Ascending aorta (tissue), 2 donors: ENCODE measurements at places on chromosomes 2 and 18.

GRCh38 chr18:79871026-79871390, 73.3 kb downstream of the KCNG2 start:
- DNase-seq, result peak; percentile 47

DNA sequence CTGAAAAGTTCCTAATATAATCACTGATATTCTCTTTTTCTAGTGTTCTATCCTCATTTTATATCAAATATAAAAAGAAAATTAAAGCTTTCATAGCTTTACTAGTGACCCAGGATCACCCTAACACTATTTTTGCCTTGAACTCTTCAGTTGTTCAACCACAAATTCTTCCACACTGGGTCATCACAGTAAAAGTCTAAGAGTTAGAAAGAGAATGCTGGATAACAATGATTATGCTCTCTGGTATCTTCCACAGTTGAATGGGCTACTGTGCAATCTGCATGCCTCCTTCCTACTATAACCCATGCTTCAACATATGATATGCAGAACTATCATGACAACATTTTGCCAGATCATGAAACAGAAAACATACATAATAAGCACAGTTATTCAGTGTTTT, 32.3 kb downstream of the CHN1 start:
- no peak for DNase-seq

DNA sequence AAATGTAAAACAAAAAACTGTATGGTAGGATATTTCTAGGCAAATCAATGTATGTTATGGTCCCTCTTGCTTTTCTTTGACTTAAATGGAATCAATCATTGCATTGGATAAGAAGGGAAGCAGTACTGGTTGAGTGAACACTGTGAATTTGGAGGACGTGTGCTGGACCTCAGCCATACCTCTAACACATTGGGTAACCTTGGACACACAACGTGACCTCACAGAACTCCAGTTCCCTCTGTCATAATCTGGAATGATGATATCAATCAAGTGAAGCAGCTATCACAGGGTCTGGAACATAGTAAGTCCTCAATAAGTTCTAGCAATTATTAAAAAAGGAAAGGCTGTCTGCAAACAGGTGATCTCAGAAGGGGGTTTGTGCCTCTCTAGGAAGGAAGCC, 474.9 kb upstream of the TCF4 start:
- no peak for DNase-seq

DNA sequence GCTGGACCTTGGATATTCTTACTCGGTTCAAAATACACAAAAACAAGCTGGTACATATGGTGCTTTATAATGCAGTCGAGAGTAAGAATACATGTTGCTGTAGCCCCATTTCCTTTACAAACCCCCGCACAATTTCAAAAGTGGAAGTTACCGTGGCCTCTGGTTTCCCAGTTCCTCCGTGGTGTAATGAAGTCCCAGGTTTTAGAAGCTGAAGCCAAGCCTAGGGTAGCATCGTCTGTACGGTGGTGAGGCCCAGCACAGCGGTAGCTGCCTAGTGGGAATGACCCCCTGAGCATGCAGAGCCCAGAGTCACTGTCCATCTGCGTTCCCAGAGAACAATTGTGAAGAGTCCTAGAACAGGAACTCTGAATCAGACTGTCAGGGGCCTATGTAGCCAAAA, 171.8 kb downstream of the ASXL3 start:
- DNase-seq, result no peak

DNA sequence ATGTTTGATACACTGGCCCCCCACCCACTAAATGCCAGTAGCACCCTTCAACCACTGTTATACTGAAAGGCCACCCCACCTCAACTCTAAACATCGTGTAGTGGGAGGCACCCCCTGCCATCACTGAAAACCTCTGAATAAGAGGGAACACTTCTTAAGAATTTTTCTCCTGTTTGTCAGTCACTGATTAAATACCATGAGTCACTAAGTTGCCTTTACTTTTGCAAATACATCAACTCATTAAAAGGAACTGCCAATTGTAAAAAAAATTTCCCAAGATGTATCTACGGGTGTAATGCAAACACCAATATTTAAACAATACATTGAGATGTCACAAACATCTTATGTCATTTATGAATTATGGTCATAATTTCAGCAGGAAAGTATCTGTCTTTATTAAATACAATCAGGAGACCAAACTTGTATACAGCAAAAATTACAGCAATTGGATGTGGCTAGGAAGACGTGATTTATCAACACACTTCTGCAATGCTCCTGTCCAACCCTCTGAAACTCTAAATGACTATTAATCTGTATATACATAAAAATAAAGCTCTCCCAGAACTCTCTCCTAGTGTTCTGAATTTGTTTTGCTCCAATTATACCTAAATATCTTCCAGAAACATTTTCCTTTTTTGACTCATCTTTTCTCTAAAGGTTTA, 144.1 kb upstream of the STK17B start:
- DNase-seq, result no peak

- no peak for DNase-seq
These were observed 81.9 kb upstream of the LRATD1 start for GRCh38 chr2:14550658-14551057.
